ENCODE measurements at places on chromosomes 3 and 15. TPM values are rescaled to one million over a fixed set of nuclear protein-coding genes. Genes with fewer than 3 reads are reported as not detected.

MUC4 gene
- not detected for total RNA-seq

PLA2G4B gene
- 3.6 TPM for total RNA-seq

- peak; percentile 44 for DNase-seq
Observed at GRCh38 chr3:152430223-152431002, 161.7 kb downstream of the MBNL1 start.

GRCh38 chr15:56972426-56972825, 54.0 kb downstream of the TCF12 start:
- no peak for DNase-seq

- no peak for DNase-seq
Observed at GRCh38 chr3:154496978-154497377, 67.0 kb upstream of the GPR149 start.

MESP2 gene
- 0.13 TPM for total RNA-seq

GOLIM4 gene
- total RNA-seq = 52.6 TPM

- DNase-seq = no peak
Observed at GRCh38 chr3:103968751-103969150, 1398.0 kb upstream of the ALCAM start.

AADACL2 gene
- total RNA-seq = not detected

DNA sequence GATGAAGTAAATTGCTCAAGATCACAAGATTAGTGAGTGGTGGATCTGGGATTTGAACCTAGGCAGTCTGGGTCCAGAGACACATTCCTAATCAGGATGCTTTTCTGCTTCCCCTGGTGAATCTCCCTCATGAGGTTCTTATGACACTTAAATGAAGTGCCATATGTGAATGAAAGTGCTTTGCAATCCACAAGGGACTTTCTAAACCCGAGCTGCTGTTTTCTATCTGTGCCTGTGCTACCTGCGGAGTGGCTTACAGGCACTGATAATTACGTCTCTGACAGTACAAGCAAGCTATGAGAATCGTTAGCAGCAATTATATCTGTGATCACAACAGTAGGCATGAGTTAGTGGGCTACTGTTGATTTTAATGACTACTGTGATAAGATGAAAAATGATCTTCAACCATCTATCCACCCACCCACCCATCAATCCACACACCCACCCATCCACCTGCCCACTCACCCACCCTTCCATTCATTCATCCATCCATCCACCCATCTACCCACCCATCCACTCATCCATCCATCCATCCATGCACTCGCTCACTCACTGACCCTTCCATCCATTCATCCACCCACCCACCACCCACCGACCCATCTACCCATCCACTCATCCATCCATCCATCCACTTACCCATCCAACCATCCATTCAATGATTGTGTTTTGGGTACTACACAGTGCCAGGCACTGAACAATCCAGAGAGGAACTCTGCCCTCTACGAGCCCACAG, 51.8 kb downstream of the ATP2B2 start:
- no peak for DNase-seq

- DNase-seq = no peak
Observed at GRCh38 chr3:14157951-14158350, 20.4 kb downstream of the XPC start.

CCDC51 gene
- total RNA-seq = 11.9 TPM

DNA sequence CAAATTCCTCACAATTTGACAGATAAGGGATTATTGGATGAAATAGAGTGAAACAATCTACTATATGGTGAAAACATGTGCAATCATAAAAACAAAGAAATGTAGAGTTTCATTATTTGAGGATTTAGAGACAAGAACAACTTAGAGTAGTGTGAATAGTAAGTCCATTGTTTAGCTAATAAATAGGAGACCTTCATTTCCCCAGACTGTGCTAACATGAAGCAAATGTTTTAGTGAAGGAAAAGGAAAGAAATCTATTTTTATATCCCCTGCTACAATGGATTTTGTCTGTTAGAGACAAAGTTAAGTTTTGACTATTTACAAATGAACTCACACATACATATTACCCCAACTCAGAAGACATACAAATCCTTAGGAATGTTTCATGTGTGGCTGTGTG, 77.8 kb downstream of the EFL1 start:
- no peak for DNase-seq

DNA sequence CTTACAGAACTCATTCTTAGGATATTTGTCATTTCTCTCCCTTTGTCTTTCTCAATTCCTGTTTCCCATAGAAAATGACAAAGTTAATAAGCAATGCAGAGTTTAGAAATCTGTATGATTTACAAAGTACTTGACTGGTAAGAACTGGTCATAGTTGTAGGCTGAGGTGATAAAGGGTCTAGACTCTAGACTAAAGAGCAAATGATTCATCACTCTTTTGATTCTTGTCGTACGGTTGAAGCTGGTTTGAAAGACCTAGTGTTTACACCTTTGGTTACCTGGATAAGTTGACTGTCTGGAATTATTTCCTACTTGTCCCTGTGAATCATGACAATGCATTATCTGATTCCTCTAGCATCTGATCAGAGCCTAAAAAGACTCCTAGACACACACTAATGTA, 58.9 kb upstream of the TP63 start:
- DNase-seq = no peak

TIGIT gene
- not detected for total RNA-seq

DNA sequence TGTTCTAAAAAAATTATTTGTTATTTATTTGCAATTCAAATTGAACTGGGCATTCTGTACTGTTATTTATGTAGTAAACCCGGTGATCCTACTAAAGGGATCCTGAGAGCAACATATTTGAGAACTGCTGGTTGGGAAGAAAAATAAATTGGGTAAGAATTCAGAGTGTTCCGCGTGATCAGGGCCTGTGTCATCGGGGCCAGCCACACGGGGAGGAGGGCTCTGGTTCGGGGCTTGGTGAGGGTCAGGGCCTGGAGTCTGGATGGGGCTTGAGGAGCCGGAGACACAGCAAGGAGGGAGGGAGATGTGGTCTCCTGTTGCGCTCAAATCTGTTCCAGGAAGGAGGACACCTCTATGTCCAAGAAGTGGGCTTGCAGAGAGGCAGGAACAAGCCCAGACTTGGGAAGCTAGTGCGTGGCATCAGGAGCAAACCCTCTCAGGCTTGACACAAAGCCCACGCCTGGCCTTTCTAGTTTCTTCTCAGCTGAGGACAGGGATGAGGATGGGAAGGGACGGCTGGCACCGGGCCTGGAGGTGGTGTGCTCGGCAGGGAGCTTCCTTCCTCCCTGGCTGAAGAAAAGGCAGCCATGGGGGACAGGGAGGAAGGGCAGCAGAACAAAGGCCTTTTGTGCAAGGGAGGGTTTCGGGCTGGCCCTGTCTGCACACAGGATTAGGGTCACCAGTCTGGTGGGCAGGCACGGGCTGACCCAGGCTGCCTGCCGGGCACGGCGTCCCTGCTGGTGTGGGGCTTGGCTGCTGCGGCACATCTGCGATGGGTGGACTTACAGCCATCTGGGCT, 22.9 kb upstream of the FBLN2 start:
- DNase-seq = peak; percentile 55

GRCh38 chr3:172550347-172550943, 27.2 kb upstream of the TNFSF10 start:
- DNase-seq = no peak

All from Right ventricle myocardium superior (tissue), 1 donor.